ENCODE measurements at places on chromosomes 3 and 15.

- no peak for DNase-seq
Measured at GRCh38 chr15:96042734-96043224, 287.7 kb upstream of the NR2F2 start.

- no peak for DNase-seq
Measured at GRCh38 chr3:126017362-126017761, 48.4 kb downstream of the ROPN1B start.

GRCh38 chr3:83426300-83426699 lies 1532.5 kb upstream of the CADM2 start:
- no peak for DNase-seq

DNA sequence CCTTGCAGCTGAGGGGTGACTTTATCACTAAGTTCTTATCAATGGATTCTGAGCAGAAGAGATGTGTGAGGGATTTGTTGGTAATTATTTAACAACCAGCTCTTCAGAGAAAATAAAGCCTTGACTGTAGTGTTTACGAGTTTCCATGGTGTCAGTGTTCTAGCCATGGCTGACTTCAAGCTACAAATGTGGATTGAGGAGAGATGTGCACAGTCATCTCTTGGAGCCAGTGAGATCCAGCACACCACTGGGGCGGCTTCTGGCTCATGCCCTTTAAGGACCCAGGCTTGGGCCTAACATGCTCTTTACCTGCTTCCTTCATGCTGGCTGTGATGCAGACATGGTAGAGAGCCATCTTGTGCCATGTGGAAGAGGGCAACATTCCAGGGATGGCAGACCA lies 145.6 kb upstream of the MRPS22 start:
- DNase-seq, result no peak

- DNase-seq, result no peak
Measured at GRCh38 chr3:120560304-120561250, 35.6 kb upstream of the NDUFB4 start.

- DNase-seq, result no peak
Measured at GRCh38 chr3:114242947-114243346, 5.6 kb upstream of the ZNF80 start.

Data from NCI-H510A (cell line).